ENCODE measurements at places on chromosomes 6 and 20.

GRCh38 chr6:143449714-143450452 is 612 bp downstream of the ADAT2 start:
- peak; percentile 11 for DNase-seq

DNA sequence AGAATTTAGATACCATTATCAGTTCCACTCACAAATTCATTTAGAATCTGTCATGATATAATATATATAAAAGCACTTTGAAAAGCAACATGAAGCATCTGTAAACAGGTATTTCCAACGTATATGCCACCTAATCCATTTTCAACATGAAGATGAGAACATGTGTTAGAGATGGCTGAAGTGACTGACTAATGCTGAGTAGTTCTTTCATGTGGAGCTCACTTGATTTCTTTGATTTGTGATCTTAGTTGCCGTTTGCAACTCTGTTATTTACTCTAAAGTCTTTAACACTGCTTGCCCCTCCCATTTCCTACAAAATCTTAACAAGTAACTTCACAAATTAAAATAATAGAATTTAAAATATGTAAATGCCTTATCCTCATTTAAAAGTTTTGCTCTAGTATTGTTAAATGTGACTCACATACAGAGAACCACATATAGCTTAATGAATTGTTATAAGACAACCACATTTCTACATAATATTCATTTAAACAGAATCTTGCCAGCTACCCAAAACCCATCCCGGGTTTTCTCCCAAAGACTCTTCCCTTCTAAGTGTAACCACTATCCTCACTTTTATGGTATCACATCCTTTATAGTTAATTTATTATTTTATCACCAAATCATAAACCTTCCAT is 78.3 kb downstream of the ME1 start:
- DNase-seq: no peak

- no peak for DNase-seq
Observed at GRCh38 chr6:111652156-111652555, 46.5 kb upstream of the TRAF3IP2 start.

DNA sequence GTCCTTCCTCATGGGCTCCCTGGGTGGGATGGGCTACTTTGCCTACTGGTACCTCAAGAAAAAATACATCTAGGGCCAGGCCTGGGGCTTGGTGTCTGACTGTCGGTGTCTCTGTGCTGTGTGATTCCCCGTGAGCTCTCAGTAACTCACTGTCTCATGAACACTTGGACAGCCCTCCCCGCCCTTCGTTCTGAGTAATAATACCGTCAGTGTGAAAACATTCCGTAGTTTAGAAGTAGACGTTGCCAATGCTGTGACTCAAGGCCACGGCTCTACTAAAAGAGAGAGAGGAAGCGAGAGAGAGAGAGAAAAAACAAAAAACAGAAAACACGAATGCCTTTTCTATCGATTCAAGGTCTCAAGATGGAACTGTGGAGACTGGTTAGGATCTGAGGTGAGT is 31.8 kb downstream of the FITM2 start:
- DNase-seq: no peak

- no peak for DNase-seq
Observed at GRCh38 chr20:50311308-50312001, 120.8 kb downstream of the CEBPB start.

GRCh38 chr6:143374014-143374413 is 76.5 kb downstream of the ADAT2 start:
- no peak for DNase-seq

All from tibial nerve (tissue), 4 donors.